NCI-H510A treated with DMSO at 0.1 percent for 48 hours (cell line): ENCODE measurements at places on chromosomes 1 and 21.

- DNase-seq: no peak
Measured at GRCh38 chr1:246213036-246213435, 294.0 kb downstream of the SMYD3 start.

GRCh38 chr1:230899841-230900251 lies 31.5 kb upstream of the C1orf198 start:
- no peak for DNase-seq

DNA sequence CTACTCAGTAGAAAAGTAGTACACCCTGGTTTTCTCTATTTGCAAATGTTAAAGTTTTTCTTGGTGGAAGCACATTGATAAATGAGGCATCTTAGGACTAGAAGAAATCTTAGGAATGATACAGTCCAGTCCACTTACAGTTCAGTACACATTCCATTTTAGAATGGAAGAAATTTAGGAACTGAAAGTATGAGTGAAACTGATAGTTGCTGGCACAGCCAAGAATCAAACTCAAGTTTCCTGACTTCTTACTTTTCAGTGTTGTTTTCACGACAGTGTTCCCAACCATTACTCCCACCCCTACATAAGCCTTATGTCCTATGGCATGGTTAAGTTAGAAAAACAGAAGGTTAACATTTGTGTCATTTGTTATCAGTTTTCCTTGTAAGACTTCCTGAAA lies 258.5 kb downstream of the BACH1 start:
- DNase-seq: no peak

DNA sequence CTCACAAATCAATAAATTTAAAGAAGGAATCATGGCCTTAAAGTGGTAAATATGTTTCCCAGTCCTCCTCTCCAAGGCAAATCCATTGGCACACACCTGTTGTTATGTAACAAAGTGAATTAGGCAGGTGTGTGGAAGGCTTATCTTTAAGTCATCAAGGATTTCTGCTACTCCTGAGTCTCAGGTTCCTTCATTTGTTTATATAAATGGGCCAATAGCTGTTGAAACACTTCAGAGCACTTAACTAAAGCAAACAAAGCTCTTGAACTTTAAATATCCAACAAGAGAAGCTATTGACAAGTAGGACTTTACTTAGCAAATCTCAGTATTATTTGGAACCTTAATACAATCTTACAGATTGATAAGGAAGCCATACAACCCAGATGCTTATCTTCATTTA lies 99.3 kb upstream of the ESRRG start:
- DNase-seq: peak; percentile 92

GRCh38 chr1:148166558-148167492 lies 14.7 kb upstream of the NBPF11 start:
- DNase-seq: no peak

DNA sequence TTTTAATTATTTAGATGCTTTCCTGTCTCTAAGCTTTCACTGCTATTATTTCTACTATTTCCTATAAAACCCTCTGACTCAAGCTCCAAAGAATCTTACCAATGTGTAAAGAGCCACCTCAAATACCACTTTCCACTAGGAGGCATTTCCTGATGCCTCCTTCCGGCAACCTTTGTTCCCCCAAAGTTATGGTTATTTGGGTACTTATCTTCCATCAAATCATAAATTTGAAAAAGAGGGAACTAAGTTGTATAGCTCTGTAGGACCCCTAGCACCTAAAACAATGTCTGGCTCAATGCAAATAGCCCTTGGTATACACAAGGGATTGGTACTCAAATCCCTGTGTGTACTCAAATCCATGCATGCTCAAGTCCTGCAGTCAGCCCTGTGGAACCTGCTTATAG lies 79.6 kb downstream of the NME7 start:
- no peak for DNase-seq

- DNase-seq: no peak
Measured at GRCh38 chr1:40422630-40423263, 27.5 kb upstream of the ZFP69B start.

DNA sequence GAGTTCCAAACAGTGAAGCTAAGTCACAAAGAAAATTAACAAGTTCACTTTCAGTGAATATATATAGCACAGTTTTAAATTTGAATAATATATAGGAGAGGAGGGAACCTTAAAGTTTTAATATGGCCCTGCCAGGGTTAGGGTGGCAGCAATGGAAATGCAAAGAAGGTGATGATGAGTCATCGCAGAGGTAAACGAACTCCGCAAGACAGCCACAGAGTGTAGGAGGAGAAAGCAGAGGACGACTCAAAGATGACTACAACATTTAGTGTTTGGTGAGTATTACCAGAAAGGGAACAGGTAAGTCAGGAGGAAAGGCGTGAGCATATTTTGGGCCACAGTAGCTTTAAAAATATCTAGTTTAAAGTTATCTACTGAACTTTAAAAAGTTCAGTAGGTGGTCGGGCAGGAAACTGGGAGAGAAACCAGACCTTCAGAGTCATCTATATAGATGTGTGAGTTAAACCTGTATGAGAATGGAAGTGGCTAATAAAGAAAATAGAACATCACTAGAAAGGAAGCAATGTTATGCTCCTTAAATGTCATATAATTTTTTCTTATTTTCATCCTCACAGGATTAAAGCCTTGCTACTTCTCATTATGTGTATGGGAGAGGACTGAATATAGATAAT lies 75.7 kb downstream of the UCHL5 start:
- DNase-seq: no peak

DNA sequence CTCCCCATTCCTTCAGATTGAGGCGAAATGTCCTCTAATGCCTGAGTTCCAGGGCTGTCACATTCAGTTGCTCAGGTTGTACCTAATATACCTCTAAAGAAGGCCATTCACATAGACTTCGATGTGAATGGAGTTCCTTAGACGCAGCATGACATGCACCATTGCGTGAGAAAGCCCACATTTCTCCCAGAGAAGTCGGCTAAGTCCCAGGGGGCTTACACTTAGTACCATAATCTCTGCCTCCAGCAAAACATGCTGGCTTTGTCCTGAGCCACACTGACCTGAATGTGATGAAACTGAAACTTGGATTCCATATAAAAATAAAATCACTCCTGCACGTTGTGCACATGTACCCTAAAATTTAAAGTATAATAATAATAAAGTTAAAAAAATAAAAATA lies 23.2 kb upstream of the SLC2A1 start:
- no peak for DNase-seq

GRCh38 chr1:232428786-232429530 lies 201.0 kb downstream of the SIPA1L2 start:
- DNase-seq: no peak

- no peak for DNase-seq
Measured at GRCh38 chr1:67723620-67724019, 38.6 kb downstream of the GADD45A start.

- DNase-seq: no peak
Measured at GRCh38 chr1:77541162-77541545, 141.3 kb downstream of the ZZZ3 start.

DNA sequence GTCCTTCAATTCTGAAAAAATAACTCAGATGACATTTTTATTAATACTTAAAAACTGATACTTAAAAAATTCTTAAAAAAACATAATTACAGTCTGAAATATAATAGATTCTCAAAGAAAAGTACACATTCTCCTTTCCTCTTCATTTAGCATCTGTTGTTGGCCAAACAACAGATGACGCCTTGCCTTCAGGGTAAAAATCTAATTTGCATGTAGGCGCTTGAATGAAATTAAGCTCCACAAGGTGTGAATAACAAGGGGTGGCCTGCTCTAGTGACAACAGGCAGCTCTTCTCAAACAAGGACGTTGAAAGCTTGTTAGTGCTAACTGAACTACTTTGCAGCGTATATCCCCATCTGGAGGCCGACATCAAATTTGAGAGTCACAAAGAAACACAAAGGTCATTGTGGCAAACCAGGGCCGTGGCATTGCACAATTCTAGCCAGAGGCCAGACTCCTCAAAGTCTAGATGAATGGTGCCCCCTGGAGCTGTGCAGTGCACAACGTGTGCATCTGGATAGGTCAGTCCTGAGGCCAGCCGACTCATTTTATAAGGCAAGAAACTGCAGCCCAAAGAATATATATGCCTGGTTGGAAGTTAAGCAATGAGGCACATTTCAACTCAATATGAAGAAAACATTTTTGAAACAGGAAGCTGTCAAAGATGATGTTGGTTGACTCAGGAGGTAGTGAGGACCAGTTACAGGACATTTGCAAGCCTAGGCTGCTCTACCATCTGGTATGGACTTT lies 459.2 kb upstream of the RUNX1 start:
- no peak for DNase-seq

DNA sequence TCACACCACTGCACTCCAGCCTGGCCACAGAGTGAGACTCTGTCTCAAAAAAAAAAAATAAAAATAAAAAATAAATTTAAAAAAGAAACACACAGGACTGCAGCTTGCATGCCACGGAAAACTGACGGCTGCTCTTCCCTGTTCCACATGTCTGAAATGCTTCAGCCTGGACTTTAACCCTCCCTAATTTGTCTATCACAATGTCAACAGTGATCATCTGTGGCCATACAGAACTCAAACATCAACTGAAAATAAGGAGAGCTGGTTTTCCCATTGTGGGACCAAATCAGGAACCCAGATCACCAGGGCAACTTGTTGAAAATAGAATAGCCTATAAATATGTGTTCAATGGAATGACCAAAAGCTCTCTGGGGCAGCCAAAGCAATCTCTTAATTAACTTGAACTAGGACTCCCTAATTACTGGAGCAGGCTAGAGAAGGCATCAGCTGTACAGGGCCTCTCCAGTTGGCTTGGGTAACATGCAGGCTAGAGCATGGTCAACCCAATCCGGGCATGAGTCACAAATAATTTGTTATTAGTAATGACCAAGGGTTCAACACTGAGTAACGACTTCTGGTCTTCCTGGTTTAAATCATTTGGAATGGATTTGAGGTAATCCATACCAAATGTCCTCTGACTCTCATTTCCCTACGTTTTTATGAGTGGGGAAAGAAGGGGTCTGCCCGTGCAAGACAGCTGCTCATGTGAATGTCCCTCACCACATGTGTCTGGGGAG lies 62.7 kb upstream of the KAZN start:
- no peak for DNase-seq

DNA sequence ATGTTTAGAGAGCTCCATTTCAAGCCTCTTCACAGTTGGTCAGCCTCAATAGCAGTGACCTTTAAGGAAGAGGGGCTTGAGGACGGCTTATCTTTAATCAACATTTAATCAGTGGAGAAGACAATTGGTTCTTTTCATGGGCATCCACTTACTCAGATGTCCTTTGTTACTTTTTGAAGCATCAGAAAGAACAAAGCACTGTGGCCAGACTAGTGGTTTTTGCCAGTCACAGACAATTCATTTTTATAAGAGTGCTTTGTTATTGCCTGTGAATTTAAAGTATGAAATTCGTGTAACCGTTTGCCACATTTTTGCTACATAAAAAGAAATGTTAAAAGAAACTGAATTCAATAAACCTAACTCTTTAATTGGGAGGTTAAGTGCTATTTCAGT lies 222.8 kb downstream of the TPR start:
- DNase-seq: no peak

DNA sequence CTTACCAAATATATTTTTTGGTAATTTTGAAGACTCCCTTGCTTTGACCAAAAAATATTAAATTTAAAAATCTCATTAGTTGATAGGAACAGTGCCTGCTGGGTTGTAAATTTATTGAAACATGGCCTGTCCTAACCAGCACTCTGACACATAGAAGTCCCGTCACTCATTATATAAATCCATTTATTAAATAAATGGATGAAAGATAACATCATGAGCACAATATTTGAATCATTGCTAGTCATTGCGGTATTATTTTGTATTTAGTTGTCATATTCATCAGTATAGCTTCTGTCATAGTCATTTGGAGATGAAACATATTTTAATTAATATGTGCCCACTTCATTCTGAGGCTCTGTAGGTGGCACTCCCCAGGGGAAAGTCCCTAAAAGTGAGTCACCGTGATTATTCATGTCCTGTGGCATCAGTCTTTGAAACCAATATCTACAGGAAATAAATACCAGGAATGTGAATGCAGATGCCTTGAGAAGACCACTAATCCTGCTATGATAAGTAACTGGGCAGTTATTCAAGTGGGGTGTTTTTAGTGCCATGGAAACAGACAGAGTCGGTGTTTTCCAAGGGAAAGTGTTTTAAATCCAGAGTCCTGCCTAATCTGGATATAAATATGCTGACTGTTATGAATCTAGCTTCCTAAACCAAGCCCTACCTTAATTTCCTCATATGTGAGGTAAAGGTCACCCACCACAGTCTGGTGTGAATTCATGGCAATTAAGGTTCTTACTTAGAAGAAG lies 302.0 kb downstream of the DUSP10 start:
- no peak for DNase-seq

- no peak for DNase-seq
Measured at GRCh38 chr1:10556430-10557005, 81.8 kb downstream of the PEX14 start.

DNA sequence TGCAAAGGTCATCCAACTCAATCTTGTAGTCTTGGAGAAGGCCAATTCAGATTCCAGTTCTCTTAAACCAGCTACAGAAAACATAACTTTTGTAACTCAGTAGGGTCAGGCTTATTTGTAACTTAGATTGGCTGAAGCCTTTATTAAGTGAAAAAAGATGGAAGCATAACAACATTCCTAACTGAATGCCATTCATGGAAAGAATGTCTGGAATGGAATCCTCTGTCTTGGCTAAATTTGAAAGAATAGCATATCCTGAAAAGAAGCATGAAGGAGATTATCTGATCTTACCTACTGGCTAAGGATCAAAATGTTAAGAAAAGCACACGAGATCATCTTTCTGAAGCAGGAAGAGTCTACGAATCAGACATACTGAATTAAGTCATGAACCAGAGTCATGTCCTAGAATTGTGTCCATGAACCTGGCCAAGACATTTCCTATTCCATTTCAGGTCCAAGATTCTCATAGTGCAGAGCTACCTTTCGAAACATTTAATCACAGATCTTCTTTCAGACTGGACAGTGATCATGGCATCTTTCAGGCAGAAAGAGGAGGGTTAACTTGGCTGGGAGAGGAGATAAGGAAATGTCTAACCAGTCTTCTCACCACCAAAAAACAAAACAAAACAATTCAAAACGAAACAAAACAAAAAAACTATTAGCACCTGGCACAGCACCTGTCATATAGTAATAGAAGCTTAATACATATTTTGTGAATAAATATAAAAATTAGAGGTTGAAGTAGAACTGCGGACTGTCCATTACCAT lies 75.6 kb downstream of the XCL2 start:
- DNase-seq: no peak
